ENCODE measurements at places on chromosomes 7 and 10.

- no peak for DNase-seq
These were observed 187.9 kb upstream of the AKR1E2 start for GRCh38 chr10:4638099-4638498.

DNA sequence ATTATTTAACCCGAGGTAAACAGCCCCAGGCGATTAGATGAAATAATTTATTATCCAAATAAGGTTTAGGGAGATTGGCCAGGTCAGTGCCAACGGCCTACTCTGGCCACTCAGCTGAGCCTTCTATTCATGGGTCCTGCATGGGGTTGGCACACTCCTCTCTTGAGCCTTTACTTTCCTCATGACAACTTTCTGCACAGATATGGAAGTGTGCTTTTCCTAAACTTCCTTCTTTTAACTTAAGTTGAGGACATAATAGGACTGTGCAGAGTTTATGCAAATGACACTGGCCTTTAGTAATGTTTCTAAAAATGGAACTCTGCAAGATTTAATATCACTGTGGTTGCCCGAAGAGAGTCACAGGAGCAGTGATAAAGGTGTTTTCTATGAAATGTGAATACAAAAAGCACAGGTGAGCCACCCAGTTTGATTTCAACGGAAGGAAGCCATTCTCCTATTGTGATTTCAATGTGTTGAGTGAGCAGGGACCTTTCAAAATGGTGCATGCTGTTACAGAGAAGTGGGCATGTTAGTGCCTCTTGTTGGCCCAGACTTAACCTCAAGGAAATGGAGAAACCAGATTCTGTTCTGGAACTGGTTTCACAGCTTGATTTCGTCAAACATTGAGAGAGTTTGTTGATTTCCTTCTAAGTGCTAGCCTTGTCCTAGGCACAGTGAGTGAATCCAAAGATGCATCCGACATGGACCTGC, 55.7 kb downstream of the LYZL2 start:
- DNase-seq, result no peak

DNA sequence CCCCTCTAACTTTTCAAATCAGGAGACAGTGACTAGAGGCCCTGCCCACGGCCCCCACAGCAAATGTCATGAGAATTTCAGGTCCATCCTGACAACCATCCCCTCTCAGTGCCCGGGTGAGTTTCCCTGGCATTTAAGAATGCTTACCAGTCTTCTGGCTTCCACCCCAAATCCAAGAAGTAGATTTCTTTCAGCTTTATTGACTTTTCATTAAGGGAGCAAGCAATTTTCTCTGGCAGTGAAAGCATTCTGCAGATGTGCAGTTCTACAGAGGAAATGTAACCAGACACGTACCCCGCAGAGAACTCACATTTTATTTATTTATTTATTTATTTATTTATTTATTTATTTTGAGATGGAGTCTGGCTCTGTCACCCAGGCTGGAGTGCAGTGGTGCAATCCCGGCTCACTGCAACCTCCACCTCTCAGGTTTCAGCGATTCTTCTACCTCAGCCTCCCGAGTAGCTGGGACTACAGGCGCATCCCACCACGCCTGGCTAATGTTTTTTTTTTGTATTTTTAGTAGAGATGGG, 120.9 kb upstream of the KCTD7 start:
- DNase-seq, result no peak

- no peak for DNase-seq
These were observed 15.5 kb upstream of the PTPRN2 start for GRCh38 chr7:158602905-158603772.

GRCh38 chr7:38907066-38907465, 1.9 kb downstream of the VPS41 start:
- no peak for DNase-seq

- DNase-seq, result no peak
These were observed 17.9 kb upstream of the HMX3 start for GRCh38 chr10:123117644-123118417.

DNA sequence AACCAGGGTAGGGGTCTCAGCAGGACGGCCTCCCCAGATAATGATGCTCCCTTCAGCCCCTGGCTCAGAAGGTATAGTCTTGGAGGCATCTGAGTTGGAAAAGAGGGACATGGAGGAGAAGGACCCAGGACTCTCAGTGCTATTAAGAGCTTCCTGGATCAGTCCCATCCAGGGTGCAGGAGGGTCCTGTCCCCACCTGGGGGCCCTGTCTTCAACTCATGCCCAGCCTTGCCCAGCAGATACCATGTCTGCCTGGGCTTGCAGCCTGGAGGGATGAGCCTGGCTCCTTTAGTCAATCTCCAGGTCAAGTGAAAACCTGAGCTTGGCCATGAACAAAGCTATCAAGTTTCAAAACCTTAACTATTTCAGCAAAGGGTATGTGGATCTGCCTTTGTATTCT, 67.6 kb downstream of the PRTFDC1 start:
- no peak for DNase-seq

- DNase-seq, result no peak
These were observed 221.2 kb downstream of the ZMYND11 start for GRCh38 chr10:356452-356851.

DNA sequence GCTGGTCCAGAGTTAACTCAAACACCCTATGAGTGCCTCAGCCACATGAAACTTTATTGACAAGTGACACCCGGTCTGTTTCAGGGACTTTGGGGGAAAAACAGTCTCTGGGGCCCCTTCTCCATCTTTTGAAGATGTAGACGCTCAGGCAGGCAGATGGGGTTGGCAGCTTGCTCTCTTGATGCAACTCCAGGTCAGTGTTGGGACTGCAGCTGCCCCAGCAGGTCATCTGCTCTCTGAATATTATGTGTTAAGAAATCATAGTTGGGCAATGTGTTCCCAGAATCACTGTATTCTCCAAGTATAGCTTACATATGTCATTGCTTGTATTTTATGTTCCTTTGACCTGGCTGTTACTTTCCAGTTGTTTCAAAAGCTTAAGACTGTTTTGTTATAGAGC, 544.9 kb upstream of the MGMT start:
- DNase-seq, result no peak

DNA sequence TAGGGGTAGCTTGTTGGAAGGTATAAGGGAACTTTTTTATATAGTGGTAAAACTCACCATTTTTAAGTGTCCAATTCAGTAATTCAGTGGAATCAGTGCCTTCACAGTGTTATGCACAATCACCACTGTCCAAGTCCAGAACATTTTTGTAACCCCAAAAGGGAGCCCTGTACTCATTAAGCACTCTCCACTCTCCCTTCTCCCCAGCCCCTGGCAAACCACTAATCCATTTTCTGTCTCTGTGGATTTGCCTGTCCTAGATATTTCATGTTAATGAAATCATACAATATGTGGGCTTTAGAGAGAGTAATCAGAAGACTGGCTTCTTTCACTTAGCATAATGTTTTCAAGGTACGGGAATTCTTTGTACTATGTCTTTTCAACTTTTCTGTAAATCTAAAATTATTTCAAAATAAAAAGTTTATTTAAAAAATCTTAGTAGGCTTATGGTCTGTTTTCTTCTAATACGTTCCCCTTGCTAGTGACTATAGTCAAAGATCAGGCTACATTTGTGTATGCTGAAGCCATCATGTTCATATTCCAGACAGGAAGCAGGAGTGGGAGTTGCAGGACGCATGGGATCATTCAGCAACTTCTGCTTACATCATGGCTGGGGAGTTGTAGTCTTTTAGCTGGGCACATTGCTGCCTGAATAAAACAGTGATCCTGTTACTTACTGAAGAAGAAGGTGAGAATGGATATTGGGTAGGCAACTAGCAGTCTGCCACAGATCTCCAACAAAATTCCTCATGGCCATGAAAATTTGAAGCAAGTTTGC, 35.4 kb upstream of the TAX1BP1 start:
- no peak for DNase-seq

GRCh38 chr10:100890141-100890672, 22.6 kb upstream of the SLF2 start:
- DNase-seq, result no peak

GRCh38 chr7:26580711-26581110, 283.7 kb downstream of the SKAP2 start:
- no peak for DNase-seq

DNA sequence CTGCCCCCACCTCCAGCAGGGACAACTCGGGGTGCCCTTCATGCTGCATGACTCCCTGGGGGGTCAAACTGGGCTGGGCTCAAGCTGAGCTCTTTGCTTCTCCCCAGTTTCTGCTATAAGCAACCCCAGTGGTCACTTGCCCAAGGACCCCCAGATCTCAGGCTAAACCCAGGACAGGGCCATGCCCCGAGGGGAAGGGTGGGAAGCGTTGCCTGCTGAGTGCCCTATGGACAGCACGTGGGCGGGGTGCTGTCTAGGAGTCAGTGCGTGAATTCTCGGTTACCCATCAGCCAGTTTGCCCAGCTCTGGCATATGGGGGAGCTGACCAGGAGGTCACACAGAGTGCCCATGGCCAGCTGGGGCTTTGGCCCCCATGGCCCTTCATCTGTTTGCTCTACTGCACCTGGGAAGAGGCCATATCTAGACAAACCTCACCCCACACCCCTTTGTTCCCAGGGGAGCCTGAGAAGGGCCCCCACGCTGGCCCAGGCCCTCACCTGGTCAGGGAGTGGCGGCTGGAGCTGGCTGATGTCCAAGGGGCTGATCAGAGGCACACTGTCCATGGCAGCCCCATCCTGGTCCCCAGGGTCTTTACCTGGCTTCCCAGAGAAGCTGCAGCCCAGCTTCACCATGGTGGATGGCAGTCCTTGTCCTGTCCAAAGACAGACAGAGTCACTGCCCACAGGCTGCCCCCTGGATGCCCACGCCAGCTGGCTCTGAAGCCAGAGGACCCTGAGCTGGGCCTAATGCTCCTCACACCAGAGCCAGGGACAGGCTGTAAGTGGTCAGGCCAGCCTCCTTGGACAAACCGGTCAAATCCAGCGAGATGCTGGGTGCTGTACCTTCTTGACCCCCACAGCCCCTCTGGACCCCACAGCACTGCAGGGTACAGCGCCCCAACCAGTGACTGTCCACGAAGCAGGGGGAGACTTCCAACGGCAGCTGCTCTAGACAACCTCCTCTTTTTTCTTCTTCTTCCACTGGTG, 8.0 kb downstream of the CALY start:
- no peak for DNase-seq
